ENCODE measurements at places on chromosomes 3 and 15.

- no peak for DNase-seq
Observed at GRCh38 chr3:79586232-79586631, 181.6 kb downstream of the ROBO1 start.

DNA sequence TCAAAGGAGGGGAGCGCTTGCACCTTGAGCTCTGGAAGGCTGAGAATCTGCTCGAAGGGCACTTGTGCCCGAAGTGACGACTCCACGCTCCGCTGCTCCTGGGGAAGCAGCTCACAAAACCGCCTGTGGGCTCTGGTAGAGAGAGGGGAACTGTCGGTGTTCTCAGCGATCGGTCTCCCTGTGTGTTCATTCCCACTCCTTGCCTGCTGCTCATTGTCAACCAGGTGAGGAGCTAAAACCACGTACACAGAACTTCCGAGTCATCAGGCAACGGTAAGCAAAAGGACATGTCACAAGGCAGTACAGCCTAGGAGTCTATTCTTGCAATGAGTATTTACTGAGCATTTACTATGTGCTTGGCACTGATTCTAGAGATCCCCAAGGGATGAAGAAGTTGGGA lies 1.5 kb downstream of the CIB1 start:
- no peak for DNase-seq

DNA sequence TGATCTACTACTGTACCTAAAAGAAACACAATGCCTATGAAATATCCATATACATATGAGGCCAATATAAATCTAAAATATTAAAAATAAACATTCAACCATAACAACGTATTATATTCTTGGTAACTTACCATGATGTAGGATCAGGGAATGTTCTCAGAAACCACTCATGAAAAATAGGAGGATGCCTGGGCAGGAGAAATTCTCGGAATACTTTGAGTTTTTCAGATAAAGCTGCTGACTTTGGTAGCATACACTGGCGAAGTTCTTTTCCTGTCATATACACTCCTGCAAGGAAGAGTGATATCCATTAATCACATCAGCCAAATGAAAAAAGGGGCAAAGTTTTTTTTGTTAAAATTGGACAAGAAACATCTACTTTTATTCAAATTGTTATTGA lies 11.3 kb upstream of the XRN1 start:
- DNase-seq = no peak

DNA sequence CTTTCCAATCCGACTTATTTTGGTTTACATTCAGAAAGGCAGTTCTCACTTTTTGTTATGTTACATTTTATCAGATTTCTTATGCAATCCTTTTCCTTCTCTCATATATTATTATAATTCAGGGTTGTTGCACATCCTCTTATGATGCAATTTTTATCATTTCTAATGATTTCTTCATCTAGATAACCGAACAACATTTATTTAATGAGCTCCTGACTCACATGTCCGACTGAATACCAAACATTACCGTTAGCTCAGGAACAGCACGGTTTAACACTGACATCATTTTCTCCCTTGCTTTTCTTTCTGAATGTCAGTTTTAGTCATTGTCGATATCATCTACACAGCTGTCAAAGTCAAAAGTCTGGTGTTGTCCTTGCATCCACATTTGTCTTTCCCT lies 199.2 kb downstream of the BCHE start:
- DNase-seq = no peak

DNA sequence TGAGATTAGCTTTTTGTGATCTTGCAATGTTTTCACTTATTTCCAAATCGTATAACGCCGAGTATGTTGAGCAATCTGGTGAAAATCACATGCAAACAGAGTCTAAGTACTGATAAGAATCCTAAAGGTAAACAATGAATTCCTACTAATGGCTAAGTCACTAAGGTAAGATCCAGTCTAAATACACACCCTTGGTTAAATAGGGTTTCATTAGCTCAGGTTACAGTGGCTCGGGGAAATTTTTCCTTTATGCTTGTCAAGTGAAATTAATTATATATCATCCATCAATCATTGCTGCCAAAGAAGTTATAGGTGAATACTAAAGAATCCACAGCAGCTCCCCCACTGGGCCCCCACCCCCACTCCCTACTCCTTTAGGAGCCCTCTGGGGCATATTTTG lies 139.3 kb downstream of the SOX2 start:
- no peak for DNase-seq

- peak; percentile 45 for DNase-seq
Observed at GRCh38 chr3:157530637-157531300, 27.6 kb upstream of the VEPH1 start.

- DNase-seq = no peak
Observed at GRCh38 chr3:30604093-30604492, 2.3 kb upstream of the TGFBR2 start.

DNA sequence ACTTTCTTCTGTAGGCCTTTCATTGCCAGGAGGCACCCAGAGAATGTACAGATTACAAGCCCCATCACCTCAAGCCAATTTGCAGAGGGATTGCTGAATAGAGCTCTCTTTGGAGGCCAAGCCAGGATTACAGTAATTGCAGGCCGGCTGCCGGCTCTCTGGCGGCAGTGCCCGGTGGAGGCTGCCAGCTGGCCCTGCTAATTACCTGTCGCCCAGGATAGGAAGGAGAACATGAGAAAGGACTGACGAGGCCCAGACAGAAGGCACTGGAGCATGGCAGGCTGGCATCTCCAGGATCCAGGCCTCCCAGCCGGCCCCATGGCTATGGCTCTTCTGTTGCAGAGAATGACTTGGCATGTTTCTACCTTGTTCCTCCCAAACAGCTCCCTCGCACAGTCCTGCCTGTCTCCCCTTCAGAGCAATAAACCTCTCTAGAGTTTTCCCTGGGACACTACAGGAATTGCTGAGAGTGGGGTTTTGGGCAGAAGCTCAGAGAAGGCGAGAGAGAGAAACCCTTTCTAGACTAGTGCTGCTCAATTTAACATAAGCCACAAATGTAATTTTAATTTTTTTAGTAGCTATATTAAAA lies 273.6 kb upstream of the PROK2 start:
- DNase-seq = no peak

GRCh38 chr3:94336046-94336753 lies 273.3 kb downstream of the NSUN3 start:
- peak; percentile 76 for DNase-seq

DNA sequence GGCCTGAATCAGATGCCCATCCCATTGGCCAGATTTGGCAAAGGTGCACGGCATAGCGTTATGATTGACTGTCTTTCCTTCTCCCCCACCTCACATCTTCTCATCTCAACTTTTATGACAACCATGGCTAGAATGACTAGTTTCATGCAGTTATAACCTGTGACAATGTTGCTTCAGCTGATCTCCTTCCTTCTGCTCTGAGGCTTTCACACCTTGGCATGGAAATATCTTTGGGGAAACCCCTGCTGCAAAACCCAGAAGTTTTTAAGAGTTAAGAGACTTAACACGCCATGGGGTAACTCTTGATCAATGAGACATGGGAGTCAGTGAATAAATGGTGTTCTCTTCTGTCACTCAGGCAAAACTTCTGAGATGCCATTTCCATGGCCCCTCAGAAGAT lies 290.7 kb upstream of the MDFIC2 start:
- no peak for DNase-seq

GRCh38 chr3:43399034-43399433 lies 112.7 kb downstream of the SNRK start:
- no peak for DNase-seq

- no peak for DNase-seq
Observed at GRCh38 chr3:78273326-78273725, 1233.4 kb downstream of the ROBO2 start.

- DNase-seq = no peak
Observed at GRCh38 chr3:104126864-104127553, 1239.7 kb upstream of the ALCAM start.

DNA sequence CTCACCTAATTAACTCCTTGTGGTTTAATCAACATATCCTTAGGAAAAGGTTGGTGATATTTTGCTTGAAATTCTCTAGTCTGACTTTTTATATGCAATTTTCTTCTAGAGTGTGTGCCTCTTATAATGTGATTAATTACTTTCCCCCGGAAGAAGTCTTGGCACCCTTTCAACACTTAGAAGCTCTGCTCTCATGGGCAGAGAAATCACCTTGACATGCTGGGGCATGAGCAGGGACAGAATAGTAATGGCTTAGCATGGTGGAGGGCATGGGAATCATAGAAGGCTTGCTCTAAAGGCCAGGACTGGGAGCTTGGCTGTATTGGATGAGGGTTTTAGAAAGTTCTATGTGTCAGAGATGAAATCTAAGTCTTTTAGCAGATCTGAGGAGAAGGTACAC lies 293.5 kb downstream of the AGBL1 start:
- DNase-seq = no peak

DNA sequence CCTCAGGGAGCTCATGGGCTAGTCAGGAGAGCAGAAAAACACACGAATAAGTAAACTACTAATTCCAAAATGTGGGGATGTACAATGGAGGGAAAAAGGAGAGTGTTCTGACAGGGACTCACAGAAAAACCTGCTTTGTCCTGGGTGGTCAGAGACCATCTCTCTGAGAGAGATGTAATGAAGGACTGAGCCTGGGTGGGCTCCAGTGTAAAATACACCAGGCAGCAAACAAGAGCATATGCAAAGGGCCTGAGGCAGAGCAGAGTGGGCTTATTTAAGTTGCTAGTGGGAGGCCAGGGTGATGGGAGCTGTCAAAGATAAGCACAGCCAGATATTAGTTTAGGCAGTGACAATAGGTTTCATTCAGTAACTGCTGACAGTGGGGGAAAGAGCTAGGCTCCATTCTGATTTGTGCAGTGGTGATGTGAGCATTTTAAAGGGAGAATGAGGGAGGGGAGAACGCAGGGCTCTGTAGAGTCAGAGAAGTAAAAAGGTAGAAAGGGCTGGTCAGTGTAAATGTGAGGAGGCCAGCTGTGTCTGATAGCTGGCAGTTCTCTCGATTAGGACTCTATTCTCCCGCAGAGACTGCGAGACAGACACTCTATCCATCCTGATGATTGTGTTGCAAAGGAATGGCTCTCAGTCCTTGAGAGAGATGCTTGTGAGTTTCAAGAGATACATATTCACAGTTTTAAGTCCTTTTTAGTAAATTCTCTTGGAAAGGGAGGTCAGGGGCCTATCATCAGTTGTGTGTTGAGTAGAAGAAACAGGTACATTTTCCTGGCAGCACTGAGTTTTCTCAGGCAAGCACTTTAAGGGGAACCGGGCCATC lies 3.5 kb downstream of the TF start:
- no peak for DNase-seq

DNA sequence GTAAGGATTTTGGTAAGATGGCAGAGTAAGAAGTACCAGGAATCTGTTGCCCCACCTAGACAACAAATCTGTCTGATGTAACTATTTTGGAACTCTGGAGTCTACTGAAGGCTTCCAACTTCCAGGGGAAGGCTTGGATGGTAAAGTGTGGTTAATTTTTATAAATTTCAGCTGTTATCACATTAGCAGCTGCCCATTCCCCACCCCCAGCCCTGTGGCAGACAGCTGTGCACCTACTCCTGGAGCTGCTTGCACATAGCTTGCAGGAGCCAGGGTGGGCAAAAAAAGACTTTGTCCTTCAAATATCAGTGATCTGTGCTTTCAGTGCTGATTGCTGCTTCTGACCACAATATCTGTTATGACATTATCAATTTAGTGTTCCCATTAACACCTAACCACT lies 47.4 kb downstream of the FRMD5 start:
- no peak for DNase-seq

DNA sequence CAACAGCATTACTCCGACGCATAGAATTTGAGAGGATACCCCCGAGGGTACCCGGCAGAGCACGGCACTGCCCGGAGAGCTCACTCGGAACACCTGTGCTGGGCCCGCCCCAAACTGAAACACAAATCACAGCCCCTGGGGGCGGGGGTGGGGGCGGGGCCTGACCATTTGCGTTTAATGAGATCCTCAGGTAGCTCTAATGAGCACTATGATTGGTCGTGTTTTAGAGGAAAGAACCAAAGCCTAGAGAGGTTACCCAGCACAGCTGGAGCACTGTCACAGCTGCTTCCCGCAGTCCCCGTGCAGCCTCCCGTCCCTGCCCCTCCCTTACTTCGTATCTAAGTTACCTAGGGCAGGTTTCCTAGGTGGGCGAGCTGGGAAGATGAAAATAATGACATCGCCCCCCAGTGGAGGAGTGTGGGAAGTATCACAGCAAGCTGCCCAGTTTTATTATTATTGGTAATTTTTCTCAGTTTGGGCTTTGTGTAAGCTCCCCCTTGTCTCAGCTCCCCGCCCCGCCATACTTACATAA lies 187.1 kb downstream of the PDE8A start:
- peak; percentile 14 for DNase-seq

GRCh38 chr3:194100856-194101390 lies 35.0 kb upstream of the HES1 start:
- DNase-seq = no peak

DNA sequence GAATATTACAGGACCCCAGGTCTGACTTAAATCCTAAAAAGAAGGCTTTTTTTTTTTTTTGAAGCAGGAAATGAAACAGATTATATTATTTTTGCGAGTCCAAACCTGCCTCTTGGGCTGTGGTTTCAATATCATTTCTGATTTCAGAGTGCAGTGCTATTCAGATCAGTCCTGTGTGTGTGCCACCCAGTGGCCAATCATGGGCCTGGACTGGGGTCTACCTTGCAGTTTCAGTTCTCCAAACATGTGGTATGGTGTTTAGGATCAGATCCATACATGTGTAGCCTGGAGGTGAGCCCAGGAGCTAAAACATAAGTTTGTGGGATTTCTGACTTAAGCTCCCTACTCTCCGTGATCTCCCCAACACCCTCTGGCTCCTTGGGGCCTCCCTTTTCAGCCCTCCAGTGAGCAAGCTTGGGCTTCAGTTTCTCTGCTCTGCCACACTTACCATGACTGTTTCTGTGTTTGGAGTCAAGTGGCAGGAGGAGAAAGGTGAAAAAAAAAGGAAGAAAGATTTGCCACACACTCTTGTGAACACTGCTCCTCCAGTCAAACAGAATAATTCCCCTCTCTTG lies 12.1 kb upstream of the THSD4 start:
- peak; percentile 54 for DNase-seq

DNA sequence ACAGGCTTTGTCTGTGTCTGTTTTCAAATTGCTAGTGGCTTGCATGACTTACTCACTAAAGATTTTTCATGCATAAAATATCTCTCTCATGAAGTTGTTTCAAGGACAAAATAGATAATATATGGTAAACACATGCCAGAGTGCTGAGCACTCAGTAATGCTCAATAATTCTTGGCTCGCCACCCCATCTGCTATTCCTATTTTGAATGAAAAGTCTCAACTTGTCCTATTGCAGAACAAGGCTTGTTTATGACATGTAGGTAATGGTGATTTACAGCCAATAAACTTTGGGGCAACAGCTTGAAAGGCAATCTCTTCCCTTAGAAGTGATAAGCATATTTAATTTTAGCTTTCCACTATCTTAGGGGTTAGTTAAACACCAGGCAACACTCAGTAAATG lies 789.0 kb upstream of the ROBO1 start:
- DNase-seq = no peak

- DNase-seq = no peak
Observed at GRCh38 chr15:82018201-82018600, 27.6 kb downstream of the MEX3B start.

DNA sequence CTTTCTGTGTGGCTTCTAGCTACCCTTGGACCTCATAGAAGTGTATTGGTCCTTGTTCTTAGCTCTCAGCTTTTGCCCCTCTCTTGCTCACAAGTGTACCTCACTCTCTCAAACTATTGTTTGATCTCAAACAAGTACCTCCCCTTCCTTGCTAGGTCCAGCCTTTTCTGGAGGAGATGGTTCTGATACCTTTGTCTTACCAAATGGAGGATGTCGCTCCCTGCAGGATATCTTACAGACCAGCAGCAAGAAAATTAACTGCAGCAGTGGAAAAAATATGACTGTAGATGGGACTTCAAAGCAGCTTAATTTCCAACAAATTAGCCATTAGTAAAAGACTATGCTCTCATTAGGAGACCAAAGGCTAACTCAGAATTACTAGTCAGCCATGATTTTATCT lies 388.1 kb upstream of the ROBO2 start:
- no peak for DNase-seq

All from astrocyte of the spinal cord (primary cell).